ENCODE measurements at places on chromosomes 11 and 22. TPM values are rescaled to one million over a fixed set of nuclear protein-coding genes. Genes with fewer than 3 reads are reported as not detected.

SLCO2B1 gene
- total RNA-seq: not detected

KCNJ11 gene
- 0.83 TPM for total RNA-seq

DDIAS gene
- 18.2 TPM for total RNA-seq

GAL3ST3 gene
- total RNA-seq: not detected

MYO18B gene
- total RNA-seq: 6.0 TPM

RAB36 gene
- total RNA-seq: not detected

OR5B21 gene
- 0.46 TPM for total RNA-seq

TRIM66 gene
- total RNA-seq: 13.6 TPM

BACE1-AS gene
- 5.3 TPM for total RNA-seq
